NCI-H748 treated with DMSO at 0.1 percent for 48 hours (cell line): ENCODE measurements at places on chromosomes 16 and 17.

DNA sequence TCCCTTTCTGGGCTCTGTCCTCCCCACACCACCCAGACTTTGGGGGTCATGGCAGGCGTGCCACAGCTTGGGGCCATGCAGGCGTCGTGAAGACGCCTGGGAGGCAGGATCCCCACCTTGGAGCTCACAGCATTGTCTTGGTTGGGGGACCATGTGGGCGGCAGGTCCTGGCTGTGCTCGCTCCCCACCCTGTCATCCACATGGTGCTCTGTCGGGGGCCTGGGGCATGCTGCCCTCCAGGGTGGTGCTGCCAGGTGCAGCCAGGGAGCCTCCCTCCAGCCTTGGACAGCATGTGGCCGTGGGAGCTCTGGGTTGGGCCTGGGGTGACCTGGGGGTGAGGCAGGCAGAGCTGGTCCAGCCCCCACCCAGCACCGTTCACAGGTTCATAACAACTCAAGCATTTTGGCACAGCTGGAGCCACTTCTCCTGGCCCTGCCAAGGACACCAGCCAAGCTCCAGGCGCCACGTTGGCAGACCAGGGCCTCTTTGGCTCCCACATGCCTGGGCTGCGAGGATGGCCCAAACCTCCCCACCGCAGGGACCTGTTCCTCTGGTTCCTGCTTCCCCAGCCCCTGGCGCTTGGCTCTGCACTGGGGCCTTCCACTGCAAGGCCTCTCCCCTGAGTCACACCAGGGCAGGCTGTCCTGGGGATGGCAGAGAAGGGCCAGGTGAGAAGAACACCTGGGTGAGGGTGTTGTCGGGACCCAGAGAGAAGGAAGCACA, 15.1 kb upstream of the ATP6V0C start:
- no peak for DNase-seq

DNA sequence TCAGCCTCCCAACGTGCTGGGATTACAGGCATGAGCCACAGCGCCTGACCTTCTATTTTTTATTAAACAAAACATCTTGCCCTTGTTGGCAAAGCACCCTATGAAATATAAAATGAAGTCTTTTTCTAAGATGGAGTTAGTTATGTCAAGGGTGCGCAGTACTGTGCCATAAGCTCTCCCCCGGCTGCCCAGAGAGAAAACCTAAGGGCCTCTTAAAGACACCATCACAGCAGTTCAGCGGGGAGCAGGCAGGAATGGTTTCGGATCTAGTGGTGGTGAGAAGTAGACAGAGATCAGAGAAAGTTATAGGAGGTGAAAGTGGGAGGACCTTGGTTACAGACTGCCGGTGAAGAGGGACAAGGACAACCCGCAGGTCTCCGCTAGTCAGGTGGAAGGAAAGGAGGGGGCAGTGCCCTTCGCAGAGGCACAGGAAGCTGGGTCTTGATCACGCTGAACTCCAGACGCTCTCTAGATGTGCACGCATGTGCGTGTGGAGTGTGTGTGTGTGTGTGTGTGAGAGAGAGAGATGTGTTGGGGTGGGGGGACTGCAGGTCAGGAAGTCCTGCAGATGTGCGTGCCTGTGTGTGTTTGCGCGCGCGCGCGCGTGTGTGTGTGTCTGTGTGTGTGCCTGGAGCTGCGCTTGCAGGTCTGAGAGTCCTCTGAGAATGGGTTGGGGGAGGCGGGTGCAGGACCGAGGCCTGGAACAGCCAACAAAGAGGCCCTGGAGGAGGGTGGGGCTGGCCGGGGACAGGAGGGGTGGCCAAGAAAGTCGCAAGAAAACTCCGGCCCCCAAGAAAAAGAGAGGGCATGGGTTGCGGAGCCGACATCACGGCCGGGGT, 748 bp upstream of the CMTM3 start:
- DNase-seq, result peak; percentile 50

- no peak for DNase-seq
These were observed 5.0 kb downstream of the PROCA1 start for GRCh38 chr17:28706471-28707338.

DNA sequence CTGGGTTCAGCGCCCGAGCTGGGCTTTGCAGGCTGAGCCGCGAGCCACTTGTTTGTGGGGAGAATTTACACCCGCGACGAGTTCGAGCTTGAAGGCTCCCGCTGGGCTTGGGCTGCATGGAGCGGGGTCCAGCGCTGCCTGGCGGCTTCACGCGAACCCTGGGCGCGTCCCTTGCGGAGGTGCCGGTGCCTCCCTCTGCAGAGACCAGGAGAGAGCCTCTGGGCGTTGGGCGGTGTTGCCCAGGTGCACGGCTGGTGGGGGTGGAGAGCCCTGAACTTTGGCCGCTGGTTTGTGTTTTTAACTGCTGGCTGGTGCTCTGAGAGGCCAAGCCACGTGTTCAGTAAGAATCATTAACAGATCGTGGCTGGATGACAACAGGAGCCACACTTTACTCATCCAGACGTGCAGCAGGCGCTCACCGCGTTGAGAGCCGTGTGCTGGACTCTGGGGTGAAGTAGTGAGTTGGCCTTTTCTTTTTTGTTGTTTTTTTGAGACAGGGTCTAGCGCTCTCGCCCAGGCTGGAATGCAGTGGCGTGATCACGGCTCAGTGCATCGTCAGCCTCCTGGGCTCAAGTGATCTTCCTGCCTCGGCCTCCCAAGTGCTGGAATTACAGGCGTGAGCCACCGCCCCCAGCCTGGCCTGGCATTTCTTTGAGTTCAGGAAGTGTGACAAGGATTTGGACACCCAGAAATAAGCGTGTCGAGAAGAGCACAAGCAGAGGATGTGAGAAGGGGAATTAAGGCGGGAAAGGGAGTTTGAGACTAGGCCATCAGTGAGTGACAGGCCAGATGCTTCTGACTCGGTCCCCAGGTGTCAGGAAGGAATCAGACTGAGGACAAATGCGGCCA, 827 bp downstream of the CDK10 start:
- DNase-seq, result no peak

DNA sequence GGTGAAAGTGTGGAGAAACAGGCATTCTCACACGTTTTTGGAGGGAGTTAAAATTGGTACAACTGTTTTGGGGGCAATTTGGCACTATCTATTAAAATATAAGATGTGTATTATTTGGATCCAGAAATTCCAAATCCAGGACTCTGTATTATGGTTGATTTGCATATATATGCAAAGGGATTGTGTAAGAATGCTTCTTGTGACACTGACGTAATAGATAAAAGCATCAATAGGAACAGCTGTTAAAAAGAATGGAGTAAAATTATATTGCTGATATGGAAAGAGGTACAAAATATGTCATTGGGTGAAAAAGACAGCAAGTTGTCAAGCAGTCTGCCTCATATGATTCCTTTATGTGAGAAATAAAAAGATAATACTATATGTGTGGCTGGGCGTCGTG, 17.3 kb downstream of the FA2H start:
- DNase-seq, result no peak

- DNase-seq, result no peak
These were observed 26.1 kb downstream of the LRRC75A start for GRCh38 chr17:16465861-16466338.

GRCh38 chr17:28500712-28501379, 5.3 kb upstream of the FOXN1 start:
- DNase-seq, result no peak

- no peak for DNase-seq
These were observed 9.4 kb downstream of the C17orf100 start for GRCh38 chr17:6660805-6661463.

DNA sequence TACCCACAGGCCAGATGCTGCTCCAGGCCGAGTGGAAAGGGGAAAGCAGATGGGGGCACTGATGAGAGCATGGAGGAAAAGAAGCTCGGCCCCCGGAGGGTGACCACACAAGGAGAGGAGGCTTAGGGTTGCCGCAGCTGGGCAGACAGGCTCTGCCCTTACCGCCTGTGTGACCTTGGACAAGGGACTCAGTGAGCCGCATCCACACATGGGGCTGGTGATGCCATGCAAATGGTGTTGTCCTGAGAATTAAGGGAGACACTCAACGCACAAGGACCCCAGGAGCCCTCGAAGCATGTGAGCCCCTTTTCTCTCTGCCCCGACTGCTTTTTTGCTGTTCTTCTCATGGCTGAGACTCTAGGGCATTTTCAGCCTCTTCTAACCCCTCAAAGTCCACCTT, 61.0 kb downstream of the PLXDC1 start:
- DNase-seq, result no peak

GRCh38 chr16:68380348-68380670, 68.0 kb downstream of the SMPD3 start:
- DNase-seq, result no peak

- no peak for DNase-seq
These were observed 119.6 kb downstream of the PPM1E start for GRCh38 chr17:58875261-58875660.

DNA sequence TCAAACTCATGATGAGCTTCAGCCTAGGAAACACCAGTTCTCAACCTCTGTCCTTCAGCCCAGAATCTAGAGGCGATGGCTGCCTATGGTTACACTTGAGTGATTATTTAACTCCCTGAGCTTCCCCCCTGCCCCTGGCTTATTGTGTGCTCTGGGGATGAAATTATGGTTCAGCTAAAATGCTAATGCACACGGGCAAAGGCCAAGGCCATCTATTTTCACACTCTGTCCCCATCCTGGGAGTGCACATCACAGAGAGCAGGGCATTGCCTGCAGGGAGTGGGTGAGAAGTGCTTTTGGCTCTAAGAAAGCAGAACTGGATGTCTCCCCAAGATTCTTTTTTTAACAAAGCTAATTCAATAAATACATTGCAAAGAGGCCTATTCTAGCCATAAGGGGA, 21.6 kb upstream of the CACNG5 start:
- DNase-seq, result no peak
